ENCODE measurements at places on chromosomes 4 and X.

DNA sequence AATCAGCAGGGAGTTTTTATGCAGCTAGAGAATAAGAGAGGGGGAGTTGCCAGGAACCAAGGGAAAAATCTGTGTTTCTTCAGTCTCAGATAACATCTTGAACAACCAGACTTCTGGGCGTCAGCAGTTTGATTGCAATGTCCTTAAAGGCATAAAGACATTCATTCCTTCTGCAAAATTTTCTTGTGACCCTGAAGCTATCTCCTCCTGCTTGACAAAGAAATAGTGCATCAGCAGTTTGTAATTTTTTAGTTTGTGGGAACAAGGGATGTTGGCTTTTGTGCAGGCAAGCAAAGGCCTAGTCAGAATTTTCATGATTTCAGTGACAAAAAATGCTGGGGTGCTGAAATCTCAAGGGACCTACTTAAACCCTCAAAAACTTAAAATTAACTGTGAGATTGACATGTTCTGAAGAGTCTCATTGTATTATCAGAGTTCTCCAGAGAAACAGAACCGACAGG is 125.8 kb upstream of the UNC5C start:
- DNase-seq = no peak

DNA sequence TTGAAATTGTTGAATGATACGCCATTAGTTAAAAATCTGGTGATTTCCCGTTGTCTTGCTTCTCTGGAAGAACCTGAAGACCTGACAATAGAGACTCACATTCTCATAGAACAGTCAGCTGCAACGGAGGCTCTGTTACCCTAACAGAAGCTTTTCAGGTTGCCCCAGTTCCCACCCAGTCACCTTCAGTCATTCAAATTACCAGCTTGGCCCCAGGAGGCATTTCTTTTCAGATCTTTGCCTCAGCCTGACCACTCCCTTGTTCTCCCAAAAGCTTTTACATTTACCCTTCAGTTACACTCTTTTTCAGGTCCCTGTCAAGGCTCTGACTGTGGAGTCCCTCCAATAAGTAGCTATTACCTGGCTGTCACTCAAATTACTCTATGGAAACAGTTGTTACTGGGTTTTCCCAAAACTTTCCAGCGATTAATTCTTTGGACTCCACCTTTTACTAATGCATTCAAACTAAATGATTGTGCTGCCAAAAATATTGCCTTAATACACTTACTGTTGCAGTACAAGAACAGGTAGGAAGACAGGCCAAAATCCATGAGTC is 162.2 kb upstream of the FTHL17 start:
- DNase-seq = no peak

DNA sequence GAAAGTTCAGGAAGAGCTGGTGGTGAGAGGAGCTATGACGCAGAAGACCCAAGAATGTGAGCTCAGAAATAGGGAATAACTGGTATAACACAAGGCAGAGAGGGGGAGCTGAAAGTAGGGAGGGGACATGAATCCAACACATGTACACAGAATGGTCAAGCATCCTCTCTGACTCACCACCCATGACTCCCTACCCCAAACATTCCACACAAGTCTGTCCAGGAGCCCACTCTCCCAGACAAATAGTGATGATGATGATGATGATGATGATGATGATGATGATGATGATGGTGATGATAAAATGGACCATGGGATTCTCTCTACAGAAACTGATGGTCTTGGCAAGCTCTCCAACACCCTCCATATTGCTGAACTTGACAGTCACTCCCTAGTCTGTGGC is 46.4 kb downstream of the NAT8L start:
- DNase-seq = no peak

GRCh38 chrX:44937606-44938005 is 64.6 kb downstream of the KDM6A start:
- DNase-seq = no peak

GRCh38 chr4:89100853-89101252 is 10.5 kb upstream of the TIGD2 start:
- no peak for DNase-seq

- no peak for DNase-seq
These were observed 6.7 kb downstream of the RAB9A start for GRCh38 chrX:13695601-13696115.

DNA sequence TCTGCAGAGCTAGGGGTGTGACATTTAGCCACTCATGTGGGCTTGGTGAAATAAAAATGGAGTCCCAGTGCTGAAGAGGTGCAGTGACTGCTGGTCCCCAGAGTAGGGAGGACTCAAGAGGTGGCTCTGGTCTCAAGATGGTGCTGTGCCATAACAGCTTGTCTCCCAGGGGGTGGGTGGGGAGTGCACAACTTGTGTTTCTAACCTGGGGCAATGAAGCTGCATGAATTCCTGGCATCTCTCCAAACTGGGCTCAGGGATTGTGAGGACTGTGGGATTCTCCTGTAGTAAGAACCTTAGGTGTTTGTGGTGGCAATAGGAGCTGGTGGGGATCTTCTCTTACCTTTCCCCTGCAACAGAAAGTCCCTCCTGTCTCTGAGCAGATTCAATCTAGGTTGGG is 278.9 kb upstream of the SFRP2 start:
- DNase-seq = no peak

GRCh38 chrX:72576141-72576894 is 3.7 kb upstream of the HDAC8 start:
- no peak for DNase-seq

DNA sequence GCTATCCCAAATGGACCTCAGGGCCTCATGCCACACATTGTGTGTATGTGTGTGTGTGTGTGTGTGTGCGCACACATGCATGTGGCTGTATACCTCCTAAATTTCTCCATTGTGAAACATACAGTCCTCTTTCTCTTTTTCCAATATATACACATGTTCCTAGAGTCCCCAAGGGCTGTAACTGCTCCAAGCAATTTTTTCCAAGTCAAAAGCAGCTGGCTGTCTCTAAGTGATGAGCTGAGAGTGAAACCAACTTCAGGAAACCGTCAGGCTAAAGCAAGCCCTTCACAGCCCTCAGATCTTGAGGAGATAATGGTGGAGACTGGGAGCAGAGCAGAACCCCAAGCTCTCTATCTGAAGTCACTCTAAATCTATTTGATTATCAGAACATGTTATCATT is 496.1 kb upstream of the DIPK2B start:
- no peak for DNase-seq

DNA sequence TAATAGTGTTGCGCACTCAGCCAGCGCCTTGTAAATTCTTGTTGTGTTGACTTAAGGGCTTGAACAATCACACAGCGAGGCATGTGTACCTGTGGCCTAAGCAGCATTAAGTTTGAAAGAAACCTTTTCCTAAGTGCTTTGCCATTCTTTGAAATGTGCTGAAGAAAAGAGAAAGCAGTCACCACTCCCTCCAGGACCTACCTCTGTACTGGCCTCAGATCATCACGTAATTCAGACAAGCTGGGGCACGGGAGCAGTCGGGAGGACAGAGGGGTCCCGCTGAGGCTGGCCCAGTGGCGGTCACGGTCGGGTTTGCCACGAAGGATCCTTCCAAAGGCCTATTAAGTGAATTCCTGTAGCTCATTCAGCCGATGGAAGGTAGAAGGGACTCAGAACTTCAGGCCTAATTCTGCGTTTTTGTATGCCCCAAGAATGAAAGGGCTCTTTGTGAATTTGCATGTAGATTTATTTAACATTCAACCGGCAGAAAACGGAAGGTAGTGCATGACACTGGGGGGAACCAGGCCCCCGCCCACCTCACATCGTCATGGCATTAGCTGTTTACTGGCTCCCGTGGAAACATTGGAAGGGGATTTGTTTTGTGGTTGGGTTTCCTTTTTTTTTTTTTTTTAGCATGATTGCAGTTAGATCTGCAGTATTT is 106.3 kb downstream of the TRAPPC11 start:
- no peak for DNase-seq

DNA sequence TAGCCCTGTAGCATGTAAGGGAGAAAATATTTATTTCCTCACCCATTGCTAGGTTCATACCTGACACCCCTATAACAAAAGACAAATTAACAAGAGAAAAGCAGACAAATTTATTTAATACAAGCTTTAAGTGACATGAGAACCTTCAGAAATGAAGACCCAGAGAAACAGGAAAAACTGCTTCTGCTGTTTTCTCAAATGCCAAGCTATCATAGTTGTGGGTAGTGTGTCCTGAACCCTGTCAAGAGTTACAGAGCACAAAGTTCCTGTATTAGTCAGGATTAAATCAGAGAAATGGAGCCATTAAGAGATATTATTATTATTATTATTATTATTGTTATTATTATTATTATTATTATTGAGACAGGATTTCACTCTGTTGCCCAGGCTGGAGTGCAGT is 17.5 kb downstream of the CCDC160 start:
- no peak for DNase-seq

- DNase-seq = no peak
These were observed 46.9 kb upstream of the INPP4B start for GRCh38 chr4:142893012-142893411.

- DNase-seq = no peak
These were observed 33.8 kb downstream of the WWC2 start for GRCh38 chr4:183132865-183133264.

DNA sequence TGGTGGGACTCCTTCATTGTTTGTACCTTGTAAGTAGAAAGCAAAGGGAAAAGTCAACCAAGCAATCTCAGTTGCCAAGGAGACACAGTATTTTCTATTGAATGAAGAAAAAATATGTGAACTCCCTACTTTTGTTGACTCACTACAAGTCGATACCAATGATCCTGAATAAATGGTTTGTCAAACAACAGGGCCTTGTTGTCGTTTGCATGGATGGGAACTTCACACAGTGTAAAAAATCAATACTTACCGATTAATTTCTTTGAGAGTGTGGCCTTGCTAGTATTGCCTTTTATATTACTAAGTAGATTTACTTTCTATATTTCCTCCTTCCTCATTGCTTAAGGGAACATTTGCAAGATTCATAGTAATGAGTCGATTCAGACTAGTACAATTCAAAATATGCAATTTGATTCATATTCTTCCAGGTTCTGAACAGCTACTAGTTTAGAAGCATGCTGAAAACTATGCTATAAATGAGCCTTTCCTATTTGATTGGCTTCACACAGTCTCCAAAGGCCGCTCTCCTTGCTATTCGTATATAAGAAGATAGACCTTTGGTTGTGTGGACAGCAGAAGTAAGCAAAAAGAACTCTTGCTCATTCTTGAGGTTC is 108.0 kb downstream of the ZNF330 start:
- no peak for DNase-seq

- DNase-seq = no peak
These were observed 86.7 kb downstream of the ATP8A1 start for GRCh38 chr4:42570221-42570620.

DNA sequence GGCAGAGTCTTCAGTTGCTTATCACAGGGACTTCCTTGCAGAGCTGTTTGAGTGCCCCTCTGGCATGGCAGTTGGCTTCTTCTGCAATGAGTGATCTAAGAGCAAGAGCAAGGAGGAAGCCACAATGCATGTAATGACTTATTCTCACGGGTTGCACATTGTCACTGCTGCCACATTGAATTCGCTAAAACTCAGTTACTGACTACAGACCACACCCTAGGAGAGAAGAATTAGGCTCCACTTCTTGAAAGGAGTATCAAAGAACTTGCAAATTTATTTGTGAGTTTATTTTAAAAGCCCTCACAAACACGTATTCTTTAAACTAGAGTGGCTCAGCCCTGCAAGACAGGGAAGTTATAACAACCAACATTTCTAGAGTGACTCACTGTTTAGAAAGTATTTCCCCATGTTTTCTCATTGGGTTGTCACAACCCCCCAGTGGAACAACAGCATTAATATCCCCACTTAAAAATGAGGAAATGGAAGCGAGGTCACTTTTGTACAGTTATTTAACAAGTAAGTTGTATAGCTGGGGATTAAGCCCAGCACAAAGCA is 32.4 kb upstream of the RBPJ start:
- DNase-seq = no peak

- no peak for DNase-seq
These were observed 162.6 kb downstream of the PRR32 start for GRCh38 chrX:126982158-126982557.

DNA sequence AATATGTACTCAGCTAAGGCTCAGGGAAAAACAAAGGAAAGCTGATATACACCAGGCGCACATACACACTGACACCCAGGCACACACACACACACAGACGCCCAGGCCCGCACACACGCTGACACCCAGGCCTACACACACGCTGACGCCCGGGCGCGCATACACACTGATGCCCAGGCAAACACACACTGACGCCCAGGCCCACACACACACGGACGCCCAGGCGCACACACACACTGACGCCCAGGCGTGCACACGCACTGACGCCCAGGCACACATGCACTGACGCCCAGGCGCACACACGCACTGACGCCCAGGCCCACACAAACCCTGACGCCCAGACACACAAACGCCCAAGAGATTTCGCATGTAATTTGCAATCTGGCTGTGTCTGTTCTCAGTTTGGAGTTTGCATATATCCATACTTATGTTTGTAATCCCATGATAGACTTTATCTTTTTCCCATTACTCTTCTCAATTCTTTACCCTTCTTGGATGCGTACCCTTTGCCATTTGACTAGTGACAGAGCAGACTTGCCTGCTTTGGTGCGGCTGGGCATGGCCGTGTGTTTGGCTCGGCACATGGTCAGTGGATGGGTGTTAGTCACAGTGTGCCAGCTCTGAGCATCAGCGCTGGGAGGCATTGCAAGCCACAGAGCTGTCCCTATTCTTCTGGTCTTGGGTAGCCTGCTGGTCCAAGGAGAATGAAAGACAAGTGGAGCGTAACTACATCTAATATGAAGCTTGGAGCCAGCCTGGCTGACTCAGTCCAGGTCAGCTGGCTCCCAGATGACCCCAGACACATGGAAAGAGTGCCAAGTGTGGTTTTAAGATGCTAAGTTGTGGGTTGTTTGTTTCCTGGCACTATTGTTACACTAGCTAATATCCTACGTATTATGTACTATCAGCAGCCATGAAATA is 632.4 kb upstream of the ZFP42 start:
- DNase-seq = no peak

GRCh38 chrX:84415140-84415539 is 87.1 kb downstream of the HDX start:
- no peak for DNase-seq

DNA sequence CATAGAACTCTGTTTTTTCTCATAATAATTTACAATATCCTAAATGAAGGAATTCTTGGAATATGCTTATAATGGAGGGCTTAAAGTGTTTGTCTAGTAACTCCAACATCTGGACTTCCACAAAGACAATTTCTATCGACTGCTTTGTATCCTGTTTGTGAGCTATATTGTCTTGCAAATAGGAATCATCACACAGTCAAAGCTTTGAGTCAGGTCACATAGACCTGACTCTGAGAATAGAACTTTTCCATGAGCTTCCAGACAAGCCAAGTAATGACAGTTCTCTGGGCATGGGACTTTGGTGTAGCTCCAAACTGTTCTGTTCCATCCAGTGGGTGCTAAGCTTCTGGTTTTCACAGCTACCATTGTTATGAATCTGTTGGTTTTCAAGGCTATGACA is 75.2 kb upstream of the GALNT7 start:
- no peak for DNase-seq

- DNase-seq = no peak
These were observed 6.3 kb downstream of the DCHS2 start for GRCh38 chr4:154485127-154485773.

All from stimulated activated CD8-positive, alpha-beta memory T cell treated with anti-CD3 and anti-CD28 coated beads, Interleukin-15, amount 100 ng/mL, for 24 hours (primary cell).